ENCODE measurements at places on chromosomes 3 and 15.

- DNase-seq = no peak
Observed at GRCh38 chr15:38854506-38854905, 289.9 kb upstream of the RASGRP1 start.

DNA sequence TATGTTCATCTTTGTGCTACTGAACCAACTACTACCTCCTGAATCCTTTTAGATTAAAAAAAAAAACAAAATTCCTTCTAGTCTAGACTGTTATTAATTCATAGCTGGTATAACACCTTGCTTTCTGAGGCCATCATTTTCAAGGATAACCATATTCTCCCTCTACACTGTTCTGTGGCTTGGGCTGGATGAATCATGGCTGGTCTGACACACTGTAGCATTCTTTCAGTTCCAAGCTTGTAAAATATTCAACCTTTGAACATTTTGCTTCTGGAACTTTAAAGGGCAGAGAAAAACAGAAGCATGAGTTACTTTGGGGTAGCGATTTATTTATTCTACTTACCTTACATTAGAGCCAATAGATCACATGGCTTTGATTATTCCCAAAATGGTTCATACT lies 7.6 kb downstream of the HSPBAP1 start:
- DNase-seq = peak; percentile 71

- no peak for DNase-seq
Observed at GRCh38 chr3:179981646-179982045, 55.1 kb downstream of the PEX5L start.

DNA sequence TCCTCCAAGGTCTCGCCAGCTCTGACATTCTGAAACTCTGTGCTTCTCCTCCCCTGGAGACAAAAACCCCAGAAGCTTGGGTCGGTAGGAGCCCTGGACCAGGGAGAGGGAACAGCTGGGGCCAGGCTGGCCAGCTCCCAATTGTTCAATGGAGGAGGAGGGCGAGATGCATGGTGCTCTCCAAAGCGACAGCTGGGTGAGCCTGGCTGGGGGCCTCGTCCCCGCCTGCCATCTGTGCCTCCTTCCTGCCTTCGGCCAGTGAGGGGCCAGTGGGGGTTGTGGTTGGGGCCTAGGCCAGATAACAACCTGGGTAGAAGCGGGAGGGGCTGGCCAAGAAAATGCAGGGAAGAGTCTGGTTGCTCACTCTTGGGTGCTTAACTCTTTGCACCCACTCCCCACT lies 79.4 kb downstream of the CORO2B start:
- no peak for DNase-seq

DNA sequence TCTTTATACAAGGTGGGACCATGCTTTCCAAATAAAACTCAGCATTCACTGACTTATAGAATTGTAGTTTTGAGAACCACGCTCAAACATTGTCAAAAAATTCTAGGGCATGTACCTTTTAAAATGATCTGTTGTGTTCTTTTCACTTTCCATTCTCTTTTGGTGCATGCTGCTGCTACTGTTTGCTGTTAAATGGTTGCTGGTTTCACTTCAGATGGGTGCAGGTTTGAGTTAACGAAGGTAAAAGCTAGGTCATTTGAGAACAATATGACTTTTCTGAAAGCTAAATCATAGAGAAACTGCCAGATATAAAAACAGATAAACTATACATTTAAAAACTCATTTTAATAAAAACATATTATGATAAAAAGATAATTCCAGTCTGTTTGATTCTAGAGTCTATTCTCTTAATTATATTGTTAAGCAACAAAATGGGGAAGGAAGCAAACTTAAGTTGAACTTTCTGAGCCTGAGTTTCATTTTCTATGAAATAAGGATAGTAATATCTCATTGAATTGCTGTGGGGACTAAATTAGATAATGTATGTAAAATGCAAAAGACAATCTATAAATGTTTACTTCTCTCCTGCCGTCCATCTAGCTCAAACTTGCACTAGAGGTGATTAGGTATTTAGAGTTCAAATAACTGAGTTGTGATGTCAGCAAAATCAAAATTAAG lies 82.4 kb downstream of the OXSM start:
- DNase-seq = no peak

GRCh38 chr3:127438951-127439350 lies 151.1 kb upstream of the PRR20G start:
- DNase-seq = no peak

- peak; percentile 69 for DNase-seq
Observed at GRCh38 chr3:65713016-65713415, 325.7 kb downstream of the MAGI1 start.

GRCh38 chr3:179321668-179322285 lies 1.1 kb upstream of the ZNF639 start:
- peak; percentile 55 for DNase-seq

GRCh38 chr3:153880493-153880892 lies 240.7 kb upstream of the ARHGEF26 start:
- DNase-seq = no peak

DNA sequence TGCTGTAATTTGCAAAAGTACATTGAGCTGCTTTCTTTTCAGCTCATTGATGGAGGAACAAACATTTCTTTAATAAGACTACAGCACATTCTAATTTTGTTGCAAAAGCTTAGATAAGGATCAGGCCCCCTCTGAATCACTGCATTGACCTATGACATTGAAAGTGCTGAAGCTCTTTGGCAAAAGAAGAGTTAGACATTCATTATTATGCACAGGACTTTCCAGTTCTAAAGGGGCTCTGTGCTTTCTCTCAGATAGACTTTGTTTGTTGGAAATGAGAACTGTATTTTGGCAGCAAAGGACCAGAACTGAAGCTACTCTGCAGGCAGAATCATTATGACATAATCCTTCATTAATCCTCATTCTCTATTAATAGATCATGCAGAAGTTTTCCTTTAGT lies 252.9 kb upstream of the SOX2 start:
- DNase-seq = no peak

DNA sequence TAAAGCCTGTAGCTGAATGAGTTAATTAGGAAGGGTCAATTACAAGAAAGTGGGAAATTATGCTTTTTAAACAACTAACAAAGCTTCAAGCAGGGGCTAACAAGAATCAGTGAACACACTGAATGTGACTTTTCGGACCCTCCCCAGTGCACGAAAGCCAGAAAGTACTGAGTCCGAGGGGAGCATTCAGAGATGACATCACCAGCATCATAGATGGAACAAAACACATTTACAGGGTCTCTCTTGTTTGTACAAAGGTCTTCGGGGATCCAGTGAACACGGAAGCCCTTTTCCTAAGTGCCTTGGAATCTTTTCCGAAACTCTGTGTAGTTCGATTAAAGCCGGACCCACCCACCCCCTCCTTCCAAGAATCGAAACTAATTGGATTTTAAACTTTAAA lies 829 bp downstream of the DCP1A start:
- DNase-seq = no peak

DNA sequence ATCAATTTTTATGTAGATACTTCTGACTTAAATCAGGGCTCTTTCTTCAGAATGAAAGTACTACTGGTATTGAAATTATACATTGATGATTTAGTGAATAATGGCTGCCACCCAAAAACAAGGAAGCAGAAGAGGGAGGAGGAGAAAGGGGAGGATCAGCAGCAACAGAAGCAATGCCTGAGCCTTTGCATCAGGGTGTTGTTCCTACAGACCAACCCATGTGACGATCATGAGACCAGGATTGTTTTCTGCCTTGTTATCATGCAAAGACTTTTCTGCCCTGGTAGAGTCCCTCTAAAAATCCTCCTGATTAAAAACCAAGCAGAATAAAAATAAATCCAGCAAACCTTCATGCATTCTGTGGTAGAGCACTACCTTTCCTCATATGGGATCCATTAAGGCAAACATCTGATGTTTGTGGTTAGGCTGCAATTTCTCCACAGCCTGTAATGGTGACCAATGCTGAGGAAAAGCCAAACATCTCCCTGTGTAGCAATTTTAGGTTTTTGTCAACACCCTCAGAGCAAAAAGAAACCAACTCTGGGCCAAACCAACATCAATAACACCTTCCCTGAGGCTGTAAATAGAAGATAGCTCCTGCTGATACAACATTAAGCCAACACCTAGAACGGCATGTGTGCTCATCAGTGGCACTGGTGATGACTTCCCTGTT lies 191.7 kb downstream of the ATP8B4 start:
- no peak for DNase-seq

DNA sequence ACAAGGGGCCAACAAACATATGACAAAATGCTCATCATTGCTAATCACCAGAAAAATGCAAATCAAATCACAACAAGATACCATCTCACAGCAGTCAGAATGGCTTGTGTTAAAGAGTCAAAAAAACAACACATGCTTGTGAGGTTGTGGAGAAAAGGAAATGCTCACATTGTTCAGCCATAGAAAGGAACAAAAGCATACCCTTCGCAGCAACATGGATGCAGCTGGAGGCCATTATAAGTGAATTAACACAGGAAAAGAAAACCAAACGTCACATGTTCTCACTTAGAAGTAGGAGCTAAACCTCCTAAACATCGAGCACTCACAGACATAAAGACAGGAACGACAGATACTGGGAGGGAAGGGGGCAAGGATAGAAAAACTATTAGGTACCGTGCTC lies 678.4 kb upstream of the GRM7 start:
- DNase-seq = no peak

DNA sequence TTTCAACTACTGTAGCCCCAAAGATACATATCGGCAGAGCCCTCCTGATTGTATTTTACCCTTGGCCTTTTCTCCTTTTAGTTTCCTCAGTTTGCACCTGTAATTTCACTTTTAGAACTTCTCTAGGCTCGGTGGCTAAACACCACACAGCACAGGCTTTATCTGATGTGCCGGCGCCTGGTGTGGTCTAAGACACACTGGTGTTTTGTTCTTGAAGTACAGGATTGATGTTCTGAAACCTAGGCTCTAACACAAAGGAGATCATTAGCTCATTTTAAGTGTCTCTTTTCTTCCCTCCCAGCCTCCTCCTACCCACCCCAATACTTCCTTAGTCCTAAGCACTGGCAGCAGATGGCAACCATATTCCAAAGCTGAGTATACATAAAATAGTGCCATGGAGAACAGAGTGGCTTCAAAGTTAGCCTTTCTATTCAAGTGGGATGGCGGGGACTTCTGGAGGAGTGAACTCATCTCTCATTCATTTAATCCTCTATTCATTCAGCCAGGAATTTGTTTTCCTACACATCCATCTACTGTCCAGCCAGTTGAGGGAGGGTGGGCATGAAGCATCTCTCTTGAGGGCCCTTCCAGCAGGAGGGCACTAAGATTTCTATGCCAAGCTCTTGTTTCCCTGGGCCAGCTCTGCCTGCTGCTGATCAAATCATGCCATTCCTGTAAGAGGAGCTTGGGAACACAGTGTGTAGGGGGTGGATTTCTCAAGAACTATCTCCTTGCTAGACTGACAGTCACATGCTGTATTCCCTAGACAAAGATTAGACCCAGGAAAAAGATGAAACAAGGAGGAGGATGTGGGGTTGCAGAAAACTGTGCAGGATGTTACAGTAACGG lies 71.2 kb downstream of the TIGIT start:
- no peak for DNase-seq

DNA sequence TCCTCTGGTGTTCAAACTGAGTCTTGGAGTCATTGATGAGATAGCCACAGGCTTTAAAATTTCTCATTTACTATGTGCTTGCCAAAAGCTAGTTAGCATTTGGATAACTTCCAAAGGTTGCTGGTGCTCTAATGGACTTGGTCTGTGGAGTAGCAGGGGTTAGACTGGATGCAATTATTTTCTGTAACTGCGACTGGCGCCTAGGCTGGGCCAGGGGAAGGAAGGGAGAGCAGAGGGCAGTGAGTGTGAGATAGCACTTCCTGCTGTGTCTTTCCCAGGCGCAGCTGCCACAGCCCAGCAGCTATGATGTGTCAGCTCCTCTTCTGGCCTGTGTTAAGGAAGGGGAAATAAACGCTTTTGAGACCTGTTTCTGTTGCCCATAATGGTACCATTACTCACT lies 98.6 kb downstream of the MYRIP start:
- no peak for DNase-seq

DNA sequence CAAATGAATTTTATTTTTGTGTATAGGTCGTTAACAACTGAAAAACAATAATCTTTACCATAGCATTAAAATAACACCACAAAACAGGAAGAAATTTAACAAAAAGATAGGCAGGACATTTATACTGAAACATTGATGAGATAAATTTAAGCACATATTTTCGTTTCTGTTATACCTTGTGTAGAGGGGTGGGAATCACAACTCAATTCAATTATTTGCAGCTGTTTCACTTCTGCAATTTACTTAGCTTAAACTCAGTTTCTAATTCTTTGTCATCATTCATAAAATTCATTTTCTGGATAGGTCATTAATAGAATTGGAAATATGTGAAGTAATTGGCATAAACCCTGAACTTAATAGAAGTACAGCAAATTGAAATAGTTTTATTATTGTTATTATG lies 42.3 kb downstream of the TP63 start:
- no peak for DNase-seq

- DNase-seq = no peak
Observed at GRCh38 chr3:152381881-152382295, 113.2 kb downstream of the MBNL1 start.

GRCh38 chr3:95097493-95097892 lies 1034.6 kb downstream of the NSUN3 start:
- no peak for DNase-seq

Data from hepatic stellate cell (primary cell).